Activated effector memory CD4-positive, alpha-beta T cell treated with Interleukin-2 at 50 U/mL for 16 hours (primary cell): ENCODE measurements at places on chromosomes 2 and 18.
A peak's percentile ranks its signal among the peaks of the same experiment; 100 is the strongest.

DNA sequence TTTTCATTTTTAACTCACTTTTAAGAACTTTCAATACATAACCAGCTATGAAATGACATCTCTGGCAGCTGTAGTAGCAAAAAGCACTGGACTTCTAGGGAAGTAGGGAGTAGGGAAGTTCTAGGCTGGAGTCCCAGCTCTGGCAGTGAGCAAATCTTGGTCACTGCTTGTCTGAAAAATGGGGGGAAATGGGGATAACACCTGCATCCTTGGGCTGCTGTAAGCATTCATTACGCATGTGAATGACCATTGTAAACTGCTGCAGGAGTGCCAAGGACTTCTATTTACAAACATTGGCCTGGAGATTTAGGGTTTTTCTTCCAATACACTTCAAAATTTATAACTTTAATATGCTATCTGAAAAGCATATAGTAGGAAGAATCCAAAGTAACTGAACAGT lies 972 bp upstream of the MPP4 start:
- DNase-seq, result no peak

- peak; percentile 43 for DNase-seq
Measured at GRCh38 chr2:239882331-239882732, 142.8 kb downstream of the NDUFA10 start.

GRCh38 chr18:59263661-59264060 lies 9.6 kb downstream of the RAX start:
- no peak for DNase-seq

GRCh38 chr18:74097803-74098202 lies 49.8 kb downstream of the FBXO15 start:
- no peak for DNase-seq

DNA sequence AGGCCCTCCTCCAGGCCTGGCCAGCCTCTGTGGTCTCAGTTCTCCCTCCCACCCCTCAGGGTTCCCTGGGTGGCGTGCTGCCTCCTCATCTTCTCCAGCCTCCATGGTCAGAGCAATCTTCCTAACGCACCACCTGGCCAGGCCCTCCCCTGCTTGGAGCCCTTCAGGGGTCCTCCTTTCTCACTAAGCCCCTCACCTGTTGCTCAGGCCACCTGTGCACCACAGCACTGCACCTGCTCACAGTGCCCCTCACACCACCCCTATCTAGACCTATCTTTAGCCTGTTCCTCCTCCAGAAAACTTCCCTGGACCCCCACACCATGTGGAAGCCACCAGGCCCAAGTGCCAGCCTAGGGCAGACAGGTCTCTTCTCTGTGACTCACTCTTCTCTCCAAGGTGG lies 267.1 kb downstream of the ATAD2B start:
- no peak for DNase-seq

GRCh38 chr2:236120141-236120601 lies 48.0 kb downstream of the GBX2 start:
- DNase-seq, result no peak

DNA sequence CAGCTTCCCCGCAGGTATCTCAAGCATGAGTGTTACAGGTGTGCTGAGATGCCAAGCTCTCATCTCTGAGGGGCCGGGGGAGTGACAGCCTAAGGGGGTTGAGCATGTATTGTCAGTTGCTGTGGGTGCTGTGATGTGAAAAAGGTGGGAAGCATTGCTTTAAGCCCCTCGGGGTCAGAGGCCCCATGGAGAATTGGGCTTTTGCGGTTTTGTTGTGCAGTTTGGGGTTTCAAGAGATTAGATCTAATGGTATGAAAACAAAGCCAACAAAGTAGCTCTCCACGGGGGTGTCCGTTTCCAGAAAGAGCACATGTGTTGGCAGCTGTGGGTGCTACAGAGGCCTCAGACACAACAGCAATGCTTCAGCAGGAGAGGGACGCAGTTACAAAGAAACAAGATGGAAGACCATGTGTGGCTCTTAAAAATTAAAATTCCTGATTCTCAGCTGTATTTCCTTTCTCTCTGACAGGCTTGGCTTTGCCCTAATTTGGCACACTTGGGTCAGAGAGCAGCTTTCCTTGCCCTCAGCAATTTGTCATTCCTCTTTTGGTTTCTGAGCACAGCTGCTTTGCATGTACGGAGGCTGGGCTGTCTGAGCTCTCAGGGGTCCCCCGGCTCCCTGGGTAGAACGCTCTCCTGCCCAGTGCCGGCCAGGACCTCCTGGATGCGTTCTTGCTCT lies 69.9 kb downstream of the TMEM247 start:
- no peak for DNase-seq

DNA sequence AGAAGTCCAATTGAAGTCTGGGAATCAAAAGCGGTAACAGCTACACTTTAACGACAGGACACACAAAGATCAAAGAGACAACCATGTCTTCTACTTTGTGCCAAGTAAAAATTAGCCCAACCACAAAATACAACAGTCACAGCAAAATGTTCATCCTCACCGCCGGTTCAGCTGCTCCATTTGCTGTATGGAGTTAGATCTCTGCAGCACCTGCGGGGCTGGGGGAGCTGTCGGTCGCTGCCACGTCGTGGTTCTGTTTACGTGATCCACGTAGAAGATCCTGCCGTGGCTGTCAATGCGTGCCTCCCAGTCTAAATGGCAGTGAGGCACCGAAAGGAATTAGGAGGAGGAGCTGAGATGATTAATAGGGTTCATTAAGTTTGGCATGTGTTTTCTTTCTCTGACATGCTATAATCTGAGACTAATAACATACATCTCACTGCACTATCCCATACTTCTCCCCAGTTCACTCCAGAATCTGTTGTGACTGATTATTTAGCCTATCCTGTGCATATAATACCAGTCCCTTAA lies 136.5 kb upstream of the STK17B start:
- DNase-seq, result no peak

DNA sequence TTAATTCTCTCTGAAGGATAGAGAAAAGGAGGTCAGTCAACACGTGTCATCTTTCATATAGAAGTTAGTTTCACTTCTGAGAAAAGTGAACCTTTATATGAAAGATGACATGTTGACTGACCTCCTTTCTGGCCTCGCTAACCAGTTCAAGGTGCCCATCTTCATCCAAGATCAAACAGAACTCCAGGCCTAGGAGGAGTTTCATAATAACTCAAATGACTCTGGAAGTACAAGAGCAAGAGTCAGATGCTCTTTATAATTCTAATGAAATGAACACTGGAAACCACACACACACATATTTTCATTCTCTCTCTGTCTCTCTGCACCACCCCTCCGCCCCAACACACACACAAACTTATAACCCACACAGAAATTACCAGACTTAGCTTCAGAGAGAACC lies 16.3 kb downstream of the ANKRD44 start:
- DNase-seq, result no peak
